AG08396 (cell line): ENCODE measurements at places on chromosomes 1 and 21.

DNA sequence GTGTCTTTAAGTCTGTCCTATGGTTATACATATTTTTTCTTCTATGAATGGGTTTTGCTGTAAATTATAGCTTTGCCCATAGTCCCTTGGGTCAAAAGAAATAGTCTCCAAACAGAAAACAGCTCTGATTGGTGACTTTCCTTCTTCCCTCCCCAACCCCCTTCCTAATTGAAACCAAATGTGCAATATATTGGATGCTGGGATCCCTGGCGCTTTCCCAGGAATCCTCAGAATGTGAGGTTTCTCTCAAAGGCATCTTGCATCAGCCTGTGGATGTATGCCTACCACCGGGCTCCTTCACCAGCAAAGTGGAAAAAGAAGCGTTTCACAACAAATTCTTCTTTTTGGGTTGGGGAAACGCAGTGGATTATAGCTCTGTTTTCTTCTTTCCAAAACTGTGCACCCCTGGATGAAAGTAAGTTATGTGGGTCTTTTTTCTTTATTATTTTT is at the start of gene DDR2:
DDR2 (plus strand) TSS at position 248 of the 450 bp plus-strand sequence. CDS start 86,600 bp downstream, outside the sequence.
- DNase-seq = peak; percentile 68

DNA sequence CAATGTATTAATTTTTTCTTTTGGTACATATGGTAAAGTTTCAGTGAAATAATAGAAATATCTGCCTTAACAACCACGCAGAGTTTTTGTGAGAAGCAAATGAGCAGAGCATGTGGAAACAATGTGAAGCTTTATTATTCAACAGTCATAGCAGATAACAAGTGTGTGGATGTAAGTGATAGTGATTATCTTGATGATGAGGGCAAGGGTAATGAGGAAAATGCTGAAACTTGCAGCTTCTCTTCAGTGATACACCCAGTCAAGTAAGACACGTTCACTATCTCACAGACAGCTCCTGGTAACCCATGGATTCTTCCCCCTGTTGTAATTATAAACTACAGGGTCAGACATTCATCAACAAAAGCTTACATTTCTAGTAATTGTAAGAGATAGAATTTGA is 14.6 kb upstream of the OR2L5 start:
- DNase-seq = no peak

DNA sequence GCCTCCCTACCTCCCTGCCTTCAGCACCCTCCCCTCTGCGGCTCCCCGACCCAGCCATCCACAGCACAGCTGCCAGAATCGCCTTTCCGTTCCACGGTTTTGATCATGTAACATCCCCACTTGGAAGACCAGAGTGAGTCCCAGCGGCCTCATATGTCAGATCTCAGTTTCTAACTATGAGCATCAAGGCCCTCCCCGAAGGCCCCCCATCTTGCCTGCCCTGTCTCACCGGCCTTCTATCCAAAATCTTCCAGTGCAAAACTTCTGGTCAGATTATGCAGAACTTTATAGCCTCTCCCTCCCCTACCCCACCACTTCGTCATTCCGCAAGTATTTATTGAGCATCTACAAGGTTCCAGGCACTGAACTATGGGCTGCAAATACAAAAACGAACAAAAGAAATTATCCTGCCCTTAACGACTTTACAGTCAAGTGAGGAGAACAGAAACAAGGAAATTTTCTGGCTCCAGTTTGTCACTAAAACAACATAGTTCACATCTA is 20.3 kb upstream of the LMX1A start:
- no peak for DNase-seq

DNA sequence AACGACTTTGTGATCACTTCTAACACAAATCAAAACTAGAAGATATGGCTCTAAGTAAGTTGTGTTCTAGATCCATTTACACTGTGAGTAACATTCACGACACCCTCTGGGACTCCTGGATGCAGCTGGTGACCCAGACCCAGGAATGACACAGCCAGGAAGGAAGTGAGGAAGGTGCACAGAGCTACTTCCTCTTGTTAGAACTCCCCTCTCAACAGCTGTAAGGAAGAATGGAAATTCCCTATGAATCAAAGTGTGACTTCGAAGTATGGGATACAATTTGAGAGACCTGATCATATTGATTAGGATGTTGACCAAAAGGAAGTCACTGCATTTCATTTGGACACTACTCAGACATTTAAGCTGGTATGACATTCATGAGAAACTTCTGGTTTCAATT is 185.3 kb downstream of the NRIP1 start:
- DNase-seq = no peak

DNA sequence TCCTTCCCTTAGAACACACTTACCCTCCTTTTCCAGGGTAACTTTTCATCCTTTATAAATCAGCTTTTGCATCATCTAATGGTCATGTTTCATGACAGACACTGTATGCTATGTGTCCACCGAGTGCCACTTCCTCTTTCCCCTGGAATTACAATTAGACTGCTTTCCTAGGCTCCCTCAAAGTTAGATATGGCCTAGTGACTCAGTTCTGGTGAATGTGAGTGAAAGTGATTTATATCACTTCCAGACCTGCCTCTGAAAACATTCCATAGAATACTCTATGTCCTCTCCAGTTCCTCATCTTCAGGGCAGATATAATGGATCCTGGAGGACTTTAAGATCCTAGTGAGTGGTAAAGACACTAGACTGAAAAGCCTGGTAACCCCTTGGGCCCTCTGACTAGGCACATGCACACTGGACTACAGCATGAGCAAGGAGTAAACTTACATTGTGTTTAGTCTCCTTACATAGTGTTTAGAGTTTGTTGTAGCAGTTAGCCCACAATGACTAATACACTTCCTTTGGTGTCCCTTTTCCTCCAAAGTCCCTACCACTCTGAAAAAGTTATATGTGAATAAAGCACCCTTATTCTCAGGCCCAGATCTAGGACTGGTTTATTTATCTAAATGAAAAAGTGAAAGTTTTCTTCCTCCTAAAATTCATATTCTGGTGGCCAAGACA is 59.3 kb downstream of the GPR88 start:
- DNase-seq = peak; percentile 47

- DNase-seq = no peak
Measured at GRCh38 chr1:12173631-12174121, 6.9 kb downstream of the TNFRSF1B start.

- peak; percentile 77 for DNase-seq
Measured at GRCh38 chr1:201480231-201481003, 11.4 kb upstream of the PHLDA3 start.

- peak; percentile 30 for DNase-seq
Measured at GRCh38 chr1:153728305-153729066, 636 bp downstream of the INTS3 start.

DNA sequence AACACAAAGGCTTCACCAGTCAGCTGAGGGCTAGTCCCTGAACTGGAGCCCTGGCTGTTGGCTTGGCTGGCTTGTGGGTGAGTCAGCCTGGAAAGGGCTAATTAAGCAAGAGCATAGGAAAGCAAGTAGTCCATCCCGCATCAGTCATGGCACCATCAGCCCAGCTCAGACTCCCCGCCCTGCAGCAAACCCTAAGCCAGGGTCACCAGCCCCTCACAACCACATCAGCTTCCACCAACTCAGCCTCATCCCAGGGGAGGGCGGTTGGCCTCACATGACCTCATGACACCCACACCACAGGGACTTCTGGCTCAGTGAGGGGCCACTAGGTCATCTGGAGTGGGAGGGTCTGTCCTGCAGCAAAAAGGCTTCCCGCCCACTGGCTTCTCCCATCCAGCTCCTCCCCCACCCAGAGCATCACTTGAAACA is 7.0 kb upstream of the SPATC1L start:
- peak; percentile 88 for DNase-seq

- no peak for DNase-seq
Measured at GRCh38 chr1:113669988-113670387, 89.3 kb downstream of the PHTF1 start.

DNA sequence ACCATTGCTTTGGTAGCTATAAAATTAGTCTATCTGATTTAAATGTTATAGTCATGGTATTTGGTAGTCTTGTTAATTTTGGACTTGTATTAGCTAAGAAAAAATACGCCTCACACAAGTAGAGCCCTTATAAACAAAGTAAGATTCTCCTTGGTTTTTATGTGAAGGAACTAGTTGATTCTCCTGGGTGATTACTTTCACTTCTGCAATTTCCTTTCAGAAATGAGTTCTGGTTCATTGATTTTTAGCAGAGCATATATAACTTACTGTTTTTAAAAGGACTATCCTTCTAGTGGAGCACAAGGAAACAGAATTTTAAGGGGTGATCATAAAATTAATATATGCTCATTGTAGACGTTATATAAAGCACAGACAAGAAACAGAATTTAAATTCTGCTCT is 120.1 kb downstream of the BACH1 start:
- DNase-seq = no peak

- DNase-seq = no peak
Measured at GRCh38 chr1:232900818-232901217, 49.6 kb upstream of the NTPCR start.

DNA sequence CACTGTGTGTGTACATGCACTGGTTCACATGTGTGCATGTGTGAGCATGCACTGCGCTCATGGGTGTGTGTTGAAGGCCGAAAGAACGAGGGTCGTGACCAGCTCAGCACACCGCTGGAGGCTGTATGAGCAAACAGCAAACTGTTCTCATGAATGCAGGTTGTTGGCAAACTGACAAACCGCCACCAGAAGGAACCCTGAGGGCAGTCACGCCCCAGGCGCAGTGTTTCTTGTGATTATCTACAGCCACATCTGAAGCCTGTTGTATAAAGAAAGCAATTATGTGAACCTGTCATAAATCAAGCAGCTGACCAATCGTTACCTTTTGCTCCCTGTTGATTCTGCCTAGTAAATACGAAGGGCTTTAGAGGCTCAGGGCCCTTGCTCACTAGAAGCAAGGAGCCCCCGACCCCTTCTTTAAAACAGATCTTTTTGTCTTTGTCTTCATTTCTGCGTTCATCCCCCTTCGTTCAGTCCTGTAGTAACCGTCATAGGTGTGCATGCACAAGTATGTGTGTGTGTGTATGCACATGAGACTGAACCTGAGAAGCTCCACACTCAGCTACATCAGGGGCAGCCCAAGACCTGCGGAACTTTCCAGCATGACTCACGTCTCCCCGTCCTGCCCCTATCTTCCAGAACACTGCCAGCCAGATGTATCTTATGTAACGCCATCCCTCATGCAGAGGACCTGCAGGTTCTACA is 16.8 kb upstream of the RIPK4 start:
- no peak for DNase-seq

GRCh38 chr21:37365517-37366481 is 774 bp upstream of the DYRK1A start:
- peak; percentile 76 for DNase-seq

DNA sequence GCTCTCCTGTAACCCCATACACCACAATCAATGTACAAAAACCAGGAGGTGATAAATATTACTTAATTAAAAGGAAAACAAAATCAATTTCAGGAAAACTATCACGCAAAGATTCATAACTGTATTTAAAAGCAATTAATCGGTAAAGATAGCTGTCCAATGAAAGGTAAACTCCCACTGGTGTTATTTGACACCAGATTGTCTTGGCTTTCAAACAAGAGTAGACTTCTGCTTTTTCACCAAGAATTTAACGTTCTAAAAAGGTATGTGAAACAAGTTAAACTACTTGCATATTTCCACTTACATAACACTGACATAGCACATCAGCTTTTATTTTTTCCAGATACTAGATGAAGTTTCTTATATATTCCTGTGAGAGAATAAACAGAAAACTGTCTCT is 3.5 kb downstream of the PLPP3 start:
- DNase-seq = no peak

DNA sequence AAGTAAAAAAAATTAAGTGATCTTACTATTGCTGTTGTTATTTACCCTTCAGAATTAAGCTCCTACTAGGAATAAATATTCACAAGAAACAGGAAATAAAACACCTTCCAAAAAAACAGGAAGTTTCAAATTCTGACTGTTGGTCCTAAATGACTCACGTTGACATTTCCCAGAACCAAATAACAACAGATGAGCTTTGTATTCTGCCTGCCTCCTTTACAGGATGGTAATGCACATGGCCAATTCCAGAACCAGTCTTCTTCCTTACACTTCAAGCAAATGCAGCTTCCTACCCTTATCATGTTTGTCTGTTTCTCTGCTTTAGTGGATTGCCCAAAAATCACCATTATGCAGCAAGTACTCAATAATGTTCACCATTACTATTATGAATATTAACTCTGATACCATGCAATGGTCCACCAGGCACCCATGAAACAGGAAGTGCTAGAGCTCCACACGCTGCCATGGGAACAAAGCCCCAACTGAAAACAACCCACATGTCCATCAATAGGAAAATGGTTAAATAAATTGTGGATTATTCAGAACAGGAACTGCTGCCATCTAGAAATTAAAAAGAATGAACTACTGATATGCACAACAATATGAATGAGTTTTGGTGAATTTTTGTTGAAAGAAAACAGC is 8.9 kb downstream of the CASP9 start:
- no peak for DNase-seq

DNA sequence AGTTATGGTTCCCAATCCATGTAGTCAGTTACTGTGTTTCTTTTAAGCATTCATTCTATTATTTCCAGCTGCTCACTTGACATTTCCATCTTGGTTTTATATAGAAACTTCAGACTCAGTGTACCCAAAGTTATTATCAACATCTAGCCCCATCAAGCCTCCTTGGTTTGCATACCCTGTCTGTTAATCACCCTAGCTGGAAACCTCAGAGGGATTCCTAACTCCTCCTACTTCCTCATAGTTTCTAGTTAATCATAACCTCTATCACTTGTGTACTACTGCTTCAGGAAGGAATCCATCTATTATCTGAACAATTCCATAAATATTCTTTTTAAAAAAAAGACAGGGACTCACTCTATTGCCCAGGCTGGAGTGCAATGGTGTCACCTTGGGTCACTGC is 293.3 kb downstream of the SDCCAG8 start:
- DNase-seq = peak; percentile 46

DNA sequence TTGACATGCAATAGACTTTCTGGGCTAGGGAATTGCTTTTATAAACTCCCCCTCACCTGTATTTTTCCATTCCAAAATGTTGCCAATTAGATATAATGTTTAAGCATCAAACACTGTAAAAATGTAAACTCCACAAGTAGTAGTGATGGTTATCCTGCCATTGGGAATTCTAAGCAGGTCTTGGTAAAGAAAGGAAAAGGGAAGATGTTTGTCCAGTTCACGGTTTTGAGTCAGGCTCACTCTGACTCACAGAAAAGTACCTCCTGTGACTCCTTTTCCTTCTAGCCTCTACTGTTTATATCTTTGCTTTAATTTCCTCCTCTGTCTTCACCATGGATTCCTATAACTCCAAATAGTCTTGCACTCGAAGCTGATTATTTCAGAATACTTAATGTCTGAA is 19.0 kb upstream of the PTPN14 start:
- DNase-seq = no peak

DNA sequence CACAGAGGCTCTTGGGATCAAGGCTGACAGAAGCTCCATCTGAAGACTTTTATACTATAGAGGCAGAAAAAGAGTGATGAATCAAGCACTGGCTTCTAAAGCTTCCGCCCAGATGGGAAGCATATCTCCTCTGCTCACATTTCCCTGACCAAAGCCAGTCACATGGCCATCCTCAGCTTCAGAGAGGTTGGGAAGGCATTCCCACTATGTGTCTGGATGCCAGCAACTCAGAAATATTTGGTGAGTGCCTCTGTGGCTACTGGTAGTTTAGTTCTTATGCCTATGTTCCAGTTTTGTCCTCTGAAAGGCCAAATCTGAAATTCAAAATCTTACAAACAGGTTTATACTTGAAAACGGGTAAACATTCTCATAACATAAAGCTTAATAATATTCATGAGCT is 9.9 kb upstream of the DISC1 start:
- no peak for DNase-seq
